ENCODE measurements at places on chromosomes 6 and 20.

GRCh38 chr6:145968051-145968450 is 3.9 kb upstream of the SHPRH start:
- DNase-seq, result no peak

GRCh38 chr20:16455324-16455723 is 117.9 kb downstream of the KIF16B start:
- no peak for DNase-seq

- no peak for DNase-seq
These were observed 132.3 kb downstream of the PDE7B start for GRCh38 chr6:135983718-135984343.

DNA sequence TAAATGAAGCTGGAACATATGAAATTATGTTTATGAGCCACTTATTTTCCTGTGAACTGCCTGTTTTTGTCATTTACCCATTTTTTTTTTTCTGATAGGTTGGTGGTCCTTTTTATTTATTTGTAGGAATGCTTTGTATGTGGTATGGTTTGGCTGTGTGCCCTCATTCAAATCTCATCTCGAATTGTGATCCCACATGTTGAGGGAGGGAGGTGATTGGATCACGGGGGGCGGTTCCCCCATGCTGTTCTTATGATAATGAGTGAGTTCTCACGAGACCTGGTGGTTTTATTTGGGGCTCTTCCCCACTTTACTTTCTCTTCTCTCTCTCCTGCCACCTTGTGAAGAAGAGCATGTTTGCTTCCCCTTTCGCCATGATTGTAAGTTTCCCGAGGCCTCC is 77.3 kb downstream of the CDH26 start:
- no peak for DNase-seq

DNA sequence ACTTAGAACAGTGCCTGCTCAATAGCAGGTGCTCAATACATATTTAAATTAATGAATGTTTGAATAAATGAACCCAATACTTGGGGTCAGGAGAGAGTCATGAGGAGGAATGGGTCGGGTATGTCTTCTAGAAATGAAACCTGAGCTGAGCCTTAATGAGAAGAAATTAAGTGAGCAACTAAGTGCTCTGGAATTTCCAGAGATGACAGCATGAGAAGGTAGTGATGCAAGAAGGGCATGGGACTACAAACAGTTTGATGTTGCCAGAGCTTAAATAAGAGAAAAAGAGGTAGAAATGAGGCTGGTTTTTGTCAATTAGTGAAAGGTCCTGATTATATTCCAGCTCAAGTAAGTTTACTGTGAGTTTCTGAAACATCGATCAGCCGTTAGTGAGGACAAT is 82.9 kb downstream of the PDE10A start:
- no peak for DNase-seq

- no peak for DNase-seq
These were observed 261.4 kb downstream of the SLC35F1 start for GRCh38 chr6:118168421-118168820.

DNA sequence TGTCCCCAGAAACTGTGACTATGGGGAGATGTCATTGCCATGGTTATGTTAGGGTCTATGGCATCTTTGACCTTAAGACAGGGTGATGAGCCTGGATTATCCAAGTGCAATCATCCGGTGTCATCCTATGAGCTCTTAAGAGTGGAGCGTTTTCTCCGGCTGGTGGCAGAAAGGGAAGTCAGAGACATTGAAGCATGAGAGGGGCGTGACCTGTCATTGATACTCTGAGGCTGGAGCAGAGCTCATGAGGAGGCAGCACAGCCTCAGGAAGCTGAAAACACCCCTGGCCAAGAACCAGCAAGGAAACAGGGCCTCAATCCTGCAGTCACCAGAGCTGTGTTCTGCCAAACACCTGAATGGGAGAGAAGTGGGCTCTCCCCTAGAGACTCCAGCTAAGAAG is 59.6 kb downstream of the ANKRD60 start:
- DNase-seq, result no peak

GRCh38 chr20:38460040-38460623 is 12.5 kb upstream of the RALGAPB start:
- peak; percentile 40 for DNase-seq

DNA sequence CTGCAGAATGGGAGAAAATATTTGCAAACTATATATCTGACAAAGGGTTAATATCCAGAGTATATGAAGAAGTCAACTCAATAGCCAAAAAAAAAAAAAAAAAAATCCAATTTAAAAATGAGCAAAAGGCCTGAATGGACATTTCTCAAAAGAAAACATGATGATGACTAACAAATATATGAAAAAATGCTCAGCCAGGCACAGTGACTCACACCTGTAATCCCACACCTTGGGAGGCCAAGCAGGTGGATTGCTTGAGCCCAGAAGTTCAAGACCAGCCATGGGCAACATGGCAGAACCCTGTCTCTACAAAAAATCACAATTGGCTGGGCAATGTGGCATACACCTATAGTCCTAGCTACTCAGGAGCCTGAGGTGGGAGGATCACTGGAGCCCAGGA is 2.1 kb upstream of the ECHDC1 start:
- no peak for DNase-seq

DNA sequence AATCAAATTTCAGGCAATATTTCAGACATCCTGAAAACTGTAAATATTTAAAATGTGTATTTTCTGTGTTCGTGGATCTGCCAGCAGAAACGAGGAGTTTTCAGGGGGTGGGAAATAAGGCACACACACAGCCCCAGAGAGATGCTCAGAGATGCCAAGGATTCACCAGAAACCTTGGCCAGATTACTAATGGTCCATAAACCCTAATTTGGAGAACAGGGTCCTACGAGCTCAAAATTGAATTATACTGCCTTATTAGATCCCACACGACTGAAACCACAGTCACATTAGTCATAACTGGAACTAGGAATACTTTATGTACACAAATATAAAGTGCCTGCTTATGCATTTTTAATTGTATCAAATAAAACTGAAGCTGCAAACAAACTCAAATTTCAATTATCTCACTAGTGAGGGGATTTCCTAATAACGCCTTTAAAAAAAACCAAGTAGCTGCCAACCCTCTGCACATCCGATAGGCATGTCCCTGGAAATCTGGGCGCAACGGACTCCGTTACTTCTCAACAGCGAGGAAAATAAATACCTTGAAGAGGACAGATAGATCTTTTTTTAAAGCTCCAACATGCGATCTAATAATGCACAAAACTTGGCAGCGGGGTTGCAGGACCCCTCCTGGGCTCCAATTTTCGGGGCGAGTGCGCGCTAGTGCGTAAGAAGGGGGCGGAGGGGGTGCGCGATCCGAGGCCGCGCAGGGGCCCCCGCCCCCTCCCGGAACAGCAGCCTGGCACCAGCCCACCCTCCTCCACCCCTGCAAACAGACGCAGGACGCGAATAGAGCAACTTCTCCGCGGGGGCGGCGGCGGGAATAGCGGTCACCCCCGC is 897 bp downstream of the CHD6 start:
- no peak for DNase-seq

GRCh38 chr6:30042914-30043313 is 18.2 kb upstream of the POLR1H start:
- DNase-seq, result no peak

DNA sequence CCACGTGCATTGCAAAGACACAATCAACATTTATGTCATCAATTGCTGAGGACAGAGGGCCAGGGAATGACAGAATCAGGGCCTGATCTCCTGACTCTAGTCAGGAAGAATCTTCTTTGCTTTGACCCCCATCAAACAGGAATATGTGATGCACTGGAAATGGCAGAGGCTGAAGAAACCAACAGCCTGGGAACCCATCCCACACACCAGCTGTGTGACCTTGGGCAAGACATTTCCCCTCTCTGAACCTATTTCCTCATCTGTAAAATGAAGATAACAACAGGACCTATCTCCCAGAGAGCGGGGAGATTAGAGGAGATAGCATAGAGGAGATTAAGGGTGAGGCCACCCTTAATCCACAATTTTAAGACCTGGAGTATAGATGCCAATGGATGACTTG is 1.5 kb downstream of the HNF4A start:
- DNase-seq, result no peak

GRCh38 chr6:108608453-108609275 is 47.9 kb downstream of the FOXO3 start:
- no peak for DNase-seq

DNA sequence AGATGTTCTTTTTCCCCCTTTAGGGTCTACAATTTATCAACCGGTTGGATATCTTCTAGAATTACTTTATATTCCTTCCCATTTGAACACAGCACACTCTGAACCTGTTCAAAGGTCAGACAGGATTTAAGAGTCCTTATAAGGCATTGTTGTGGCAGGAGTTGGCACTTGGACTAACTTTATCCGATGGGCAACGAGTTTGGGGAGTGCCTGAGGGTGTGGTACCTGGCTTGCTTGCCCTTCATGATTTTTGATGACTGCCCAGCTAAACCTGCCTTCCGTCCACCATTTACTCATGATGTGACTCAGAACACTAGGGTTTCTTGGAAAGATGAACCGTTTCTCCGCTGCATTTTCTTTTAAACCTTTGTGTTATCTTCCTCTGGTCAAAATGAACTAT is 285.2 kb downstream of the FOXC1 start:
- DNase-seq, result no peak

DNA sequence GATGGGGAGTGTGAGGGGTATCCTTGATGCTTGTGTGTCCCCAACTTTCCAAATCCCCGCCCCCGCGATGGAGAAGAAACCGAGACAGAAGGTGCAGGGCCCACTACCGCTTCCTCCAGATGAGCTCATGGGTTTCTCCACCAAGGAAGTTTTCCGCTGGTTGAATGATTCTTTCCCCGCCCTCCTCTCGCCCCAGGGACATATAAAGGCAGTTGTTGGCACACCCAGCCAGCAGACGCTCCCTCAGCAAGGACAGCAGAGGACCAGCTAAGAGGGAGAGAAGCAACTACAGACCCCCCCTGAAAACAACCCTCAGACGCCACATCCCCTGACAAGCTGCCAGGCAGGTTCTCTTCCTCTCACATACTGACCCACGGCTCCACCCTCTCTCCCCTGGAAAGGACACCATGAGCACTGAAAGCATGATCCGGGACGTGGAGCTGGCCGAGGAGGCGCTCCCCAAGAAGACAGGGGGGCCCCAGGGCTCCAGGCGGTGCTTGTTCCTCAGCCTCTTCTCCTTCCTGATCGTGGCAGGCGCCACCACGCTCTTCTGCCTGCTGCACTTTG is at the start of gene TNF:
TSS of gene TNF (plus strand) at position 231 of the 567 bp plus-strand sequence. CDS start at position 408, 177 bp downstream.
- no peak for DNase-seq

DNA sequence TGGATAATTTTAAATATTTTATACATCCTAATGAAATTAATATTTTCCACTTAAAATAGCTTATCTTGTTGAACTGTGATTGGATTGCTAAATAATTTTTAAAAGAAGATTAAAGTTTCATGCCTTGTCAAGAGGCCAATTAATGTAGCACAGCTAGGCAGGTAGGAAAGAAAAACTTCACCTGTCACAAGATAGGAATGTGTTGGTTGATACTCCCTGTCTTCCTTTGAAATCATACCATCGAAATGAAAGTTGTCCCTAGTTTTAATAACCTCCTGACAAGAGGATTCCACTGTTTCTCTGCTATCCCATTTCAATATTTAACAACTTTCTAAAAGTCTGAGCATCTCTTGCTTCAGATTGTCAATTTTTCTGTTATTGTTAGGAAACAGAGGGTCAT is 80.8 kb downstream of the BMP6 start:
- DNase-seq, result no peak

GRCh38 chr6:37283268-37283667 is 25.3 kb upstream of the TMEM217 start:
- no peak for DNase-seq

GRCh38 chr6:149867876-149868640 is 3.9 kb upstream of the LRP11 start:
- DNase-seq, result no peak

DNA sequence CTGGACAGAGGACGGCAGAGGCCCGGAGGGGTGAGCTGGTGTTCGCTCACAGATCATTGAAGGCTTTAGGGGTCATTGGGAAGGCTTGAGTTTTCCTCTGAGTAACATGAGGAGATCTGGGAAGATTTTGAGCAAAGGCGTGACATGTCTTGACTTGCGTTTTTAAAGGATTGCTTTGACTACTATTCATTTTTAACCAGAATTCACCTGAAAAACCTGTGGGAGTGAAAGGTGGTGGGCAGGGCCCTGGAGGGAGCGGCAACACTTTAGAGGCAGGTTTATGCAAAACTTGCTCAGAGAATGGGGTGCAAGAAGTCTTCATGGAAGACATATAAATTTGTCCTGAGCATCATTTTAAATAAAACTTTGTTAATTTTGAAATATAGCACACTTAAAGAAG is 72.2 kb upstream of the EEF1E1 start:
- no peak for DNase-seq

GRCh38 chr20:44961870-44962267 is 1.7 kb upstream of the TOMM34 start:
- DNase-seq, result no peak

DNA sequence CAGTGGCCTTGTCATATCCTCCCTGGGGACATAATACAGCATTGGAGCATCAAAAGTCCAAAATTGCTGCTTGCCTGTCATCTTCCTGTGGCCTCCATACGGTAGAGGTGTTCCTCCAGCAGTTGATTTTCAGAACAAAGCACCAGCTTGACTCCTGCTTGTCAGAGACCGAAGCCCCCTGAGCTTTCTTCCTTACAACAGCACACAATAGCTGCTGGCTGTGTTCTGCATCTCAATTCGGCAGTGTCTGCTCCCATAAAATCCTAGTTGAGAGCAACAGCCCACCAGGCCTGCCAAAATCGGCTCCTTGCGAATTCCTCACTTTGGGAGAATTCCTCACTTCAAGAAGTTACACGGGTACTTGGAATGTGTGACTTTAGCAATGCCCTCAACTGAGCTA is 372.9 kb downstream of the SAMD5 start:
- no peak for DNase-seq

DNA sequence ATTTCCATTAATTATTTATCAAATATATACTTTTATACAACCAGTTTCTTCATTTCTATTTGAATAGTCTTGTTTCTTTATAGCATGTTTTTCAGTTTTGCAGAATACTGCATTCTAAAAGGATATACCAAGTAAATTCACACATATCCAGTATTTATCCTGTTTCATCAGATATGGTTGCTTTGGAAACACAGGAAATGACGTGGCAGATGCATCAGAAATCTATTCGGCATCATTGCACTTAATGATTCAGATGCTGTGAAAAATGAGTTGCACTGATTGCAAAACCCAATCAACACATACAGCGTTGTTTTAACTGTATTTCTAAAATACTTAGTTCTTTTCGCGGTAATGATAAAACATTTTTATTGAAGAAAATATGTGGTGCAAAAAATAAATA is 594.9 kb downstream of the CDH26 start:
- DNase-seq, result no peak

- no peak for DNase-seq
These were observed 2.2 kb downstream of the SRC start for GRCh38 chr20:37347891-37348791.

- peak; percentile 10 for DNase-seq
These were observed 140.2 kb downstream of the CD164 start for GRCh38 chr6:109242029-109242428.
